ENCODE measurements at places on chromosomes 7 and 10.
A peak's percentile ranks its signal among the peaks of the same experiment; 100 is the strongest.

GRCh38 chr10:69908124-69908523 is 106.4 kb downstream of the COL13A1 start:
- DNase-seq = peak; percentile 38

DNA sequence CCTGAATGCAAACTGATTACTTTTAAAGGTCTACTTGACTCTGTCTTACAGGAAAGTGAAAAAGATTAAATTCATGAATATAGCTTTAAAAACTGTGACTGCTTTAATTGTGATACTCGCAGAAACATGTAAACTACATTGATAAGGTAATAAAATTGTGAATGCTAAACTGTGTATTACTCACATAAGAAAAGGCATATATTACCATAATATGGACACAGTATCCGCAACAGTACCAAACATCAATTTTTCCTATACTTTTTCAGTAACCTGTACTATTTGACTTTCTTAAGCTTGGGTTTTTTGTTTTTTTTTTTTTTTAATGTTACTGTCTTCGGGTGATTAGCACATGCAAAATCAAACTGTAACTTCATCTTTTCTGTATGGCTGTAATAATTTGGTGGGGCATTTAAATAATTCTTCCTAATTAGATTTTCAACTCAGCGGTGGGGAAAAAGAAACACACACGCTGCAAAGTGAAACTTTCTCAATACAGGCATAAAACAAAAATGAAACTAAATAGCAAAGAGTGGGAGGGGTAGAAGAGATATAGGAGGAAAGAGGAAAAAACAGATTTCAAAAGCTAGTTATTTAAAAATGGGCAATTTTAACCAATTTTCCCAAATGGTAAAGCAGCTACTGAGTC is 23.2 kb downstream of the NT5C3A start:
- DNase-seq = no peak

GRCh38 chr10:101841826-101842225 is 1.8 kb downstream of the KCNIP2 start:
- no peak for DNase-seq

- DNase-seq = no peak
Observed at GRCh38 chr10:127267442-127267841, 71.1 kb upstream of the INSYN2A start.

- DNase-seq = peak; percentile 33
Observed at GRCh38 chr7:85564861-85565260, 378.0 kb upstream of the SEMA3D start.

- peak; percentile 9 for DNase-seq
Observed at GRCh38 chr7:156659961-156660360, 19.4 kb downstream of the RNF32 start.

DNA sequence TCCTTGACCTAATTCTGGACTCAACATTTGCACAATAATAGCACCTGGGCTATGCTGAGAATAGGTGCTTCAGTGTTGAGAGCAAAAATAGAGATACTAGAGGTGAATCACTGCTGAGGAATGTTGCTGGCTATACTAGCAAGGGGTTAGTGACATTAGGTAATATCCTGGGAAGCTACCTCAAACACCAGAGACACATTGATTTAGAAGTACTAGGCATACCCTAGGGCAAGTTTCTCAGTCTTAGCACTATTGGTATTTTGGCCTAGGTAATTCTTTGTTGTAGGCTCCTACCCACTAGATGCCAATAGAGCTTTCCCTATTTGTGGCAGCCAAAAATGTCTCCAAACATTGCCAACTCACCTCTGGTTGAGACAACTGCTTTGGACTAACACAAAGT is 484.0 kb upstream of the MBL2 start:
- no peak for DNase-seq

GRCh38 chr10:119079599-119080520 is 757 bp downstream of the EIF3A start:
- DNase-seq = peak; percentile 91

- DNase-seq = no peak
Observed at GRCh38 chr7:22765609-22766008, 38.6 kb downstream of the IL6 start.

GRCh38 chr7:94313926-94314325 is 80.8 kb upstream of the COL1A2 start:
- DNase-seq = peak; percentile 42

All from foreskin fibroblast (primary cell).